Tibial artery (tissue), 4 donors: ENCODE measurements at places on chromosomes 13 and 19.

DNA sequence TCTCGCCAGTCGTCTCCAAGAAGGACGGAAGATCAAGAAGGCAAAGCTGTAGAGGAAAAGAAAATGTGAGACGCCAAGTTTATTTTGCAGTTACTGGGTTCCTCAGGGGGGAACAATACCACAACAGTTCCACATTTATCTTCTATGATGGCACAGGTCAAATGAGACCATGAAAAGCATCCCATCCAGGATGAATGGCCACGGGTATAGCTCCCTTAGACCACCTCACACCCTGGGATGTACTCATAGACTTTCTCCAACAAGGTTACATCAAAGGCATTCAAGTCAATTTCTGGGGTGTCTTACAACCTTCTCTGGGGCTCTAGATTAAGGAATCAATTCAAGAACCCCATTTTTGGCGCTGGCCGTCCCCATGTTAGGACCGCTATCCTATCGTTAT is 4.5 kb downstream of the PEG3 start:
- peaks cover 3% of the 10 kb centered on the region for H3K4me1 ChIP-seq
- no peak overlapping the region for H3K27ac ChIP-seq
- H3K27me3 ChIP-seq: no peaks in the 10 kb centered on the region
- no peaks in the 10 kb centered on the region for H3K36me3 ChIP-seq
- no peak for DNase-seq
- H3K4me3 ChIP-seq: no peak overlapping the region

DNA sequence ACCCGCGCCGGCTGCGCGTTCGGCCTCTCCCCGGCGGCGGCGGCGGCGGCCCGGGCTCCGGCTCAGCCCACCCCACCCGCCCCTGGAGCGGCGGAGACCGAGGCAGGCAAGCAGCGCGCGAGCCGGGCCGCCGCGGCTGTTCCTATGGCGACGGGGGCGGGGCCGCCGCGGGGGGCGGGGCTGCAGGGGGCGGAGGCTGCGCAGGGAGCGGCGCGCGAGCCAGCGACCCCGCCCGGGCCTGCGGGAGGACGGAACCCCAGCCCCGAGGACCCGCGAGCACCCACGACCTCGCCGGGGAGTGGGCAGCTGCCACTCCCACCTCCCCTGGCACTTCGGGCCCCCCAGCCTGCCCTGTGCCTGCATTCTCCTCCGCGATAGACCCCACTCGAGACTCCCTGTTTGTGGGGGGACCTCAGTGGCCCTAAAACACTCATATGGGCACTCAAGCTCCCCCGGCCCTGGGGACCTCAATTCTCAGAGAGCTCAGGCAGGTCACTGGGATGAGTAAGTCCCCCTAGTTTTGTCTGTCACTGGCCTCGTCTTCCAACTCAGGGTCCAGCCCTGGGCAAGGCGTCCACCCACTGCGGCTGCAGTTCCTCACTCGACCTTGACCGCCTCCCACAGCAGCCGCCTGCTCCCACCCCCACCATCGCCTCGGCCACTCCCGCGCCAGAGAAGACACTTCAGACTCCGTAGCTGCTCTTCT is at the start of gene CTXN1:
TSS of gene CTXN1 (minus strand) at position 115 of the 706 bp plus-strand sequence. CDS start 597 bp downstream, outside the sequence.
- H3K27me3 ChIP-seq: peaks cover 4% of the 10 kb centered on the region
- H3K36me3 ChIP-seq: peaks cover 26% of the 10 kb centered on the region
- peak within 1 kb of the TSS; percentile 91 for H3K27ac ChIP-seq
- H3K4me1 ChIP-seq: peaks cover 4% of the 10 kb centered on the region
- DNase-seq: peak; percentile 64

DNA sequence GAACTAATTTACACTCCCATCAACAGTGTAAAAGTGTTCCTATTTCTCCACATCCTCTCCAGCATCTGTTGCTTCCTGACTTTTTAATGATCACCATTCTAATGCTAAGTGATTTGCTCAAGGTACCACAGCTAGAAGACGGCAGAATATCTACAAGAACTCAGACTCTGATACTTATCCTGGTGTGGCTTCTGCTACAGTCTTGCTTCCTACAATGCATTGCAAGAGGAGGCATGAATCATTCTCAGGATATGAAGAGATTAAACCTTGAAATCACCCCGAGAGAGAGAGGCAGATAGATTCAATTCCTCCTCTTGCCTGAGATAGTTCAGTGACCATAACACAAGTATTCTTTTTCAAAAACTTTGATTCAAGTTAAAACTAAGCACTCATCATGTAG is 306.4 kb downstream of the TBC1D4 start:
- no peak for DNase-seq
- H3K27me3 ChIP-seq: no peaks in the 10 kb centered on the region
- no peak overlapping the region for H3K4me3 ChIP-seq
- peaks cover 9% of the 10 kb centered on the region for H3K4me1 ChIP-seq

- no peaks in the 10 kb centered on the region for H3K36me3 ChIP-seq
- H3K4me3 ChIP-seq: no peak overlapping the region
- DNase-seq: no peak
- no peaks in the 10 kb centered on the region for H3K4me1 ChIP-seq
- H3K27ac ChIP-seq: no peak overlapping the region
These were observed 45.5 kb downstream of the C13orf42 start for GRCh38 chr13:51065372-51066090.

DNA sequence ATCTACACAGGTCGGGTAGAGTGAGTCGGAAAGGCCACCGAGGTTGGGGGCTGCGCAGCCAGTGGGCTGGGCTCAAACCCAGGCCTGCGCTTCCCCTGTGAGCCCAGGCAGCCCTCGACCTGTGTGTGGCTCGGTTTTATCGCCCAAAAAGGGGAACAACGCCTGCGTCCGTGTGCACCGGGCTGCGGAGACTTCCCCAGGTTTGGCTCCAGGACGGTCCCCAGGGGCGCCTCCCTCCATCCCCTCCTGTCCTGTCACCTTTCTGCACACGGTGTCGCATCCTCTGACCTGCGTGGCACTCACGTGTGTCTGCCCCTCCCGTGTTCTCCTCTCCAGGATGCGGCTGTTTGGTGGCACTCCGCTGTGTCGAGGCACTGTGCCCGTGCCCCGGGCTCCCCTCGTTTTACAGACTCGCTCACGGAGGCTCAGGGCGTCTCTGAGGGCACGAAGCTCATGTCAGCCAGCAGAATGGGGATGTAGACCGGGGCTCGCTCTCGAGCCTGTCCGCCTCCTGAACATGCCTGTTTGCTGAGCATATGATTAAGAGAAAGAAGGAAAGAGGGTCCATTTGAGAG is 25.9 kb downstream of the MCF2L start:
- peaks cover 64% of the 10 kb centered on the region for H3K27me3 ChIP-seq
- H3K27ac ChIP-seq: no peak overlapping the region
- DNase-seq: no peak
- H3K4me1 ChIP-seq: no peaks in the 10 kb centered on the region
- H3K36me3 ChIP-seq: no peaks in the 10 kb centered on the region
- H3K4me3 ChIP-seq: no peak overlapping the region

DNA sequence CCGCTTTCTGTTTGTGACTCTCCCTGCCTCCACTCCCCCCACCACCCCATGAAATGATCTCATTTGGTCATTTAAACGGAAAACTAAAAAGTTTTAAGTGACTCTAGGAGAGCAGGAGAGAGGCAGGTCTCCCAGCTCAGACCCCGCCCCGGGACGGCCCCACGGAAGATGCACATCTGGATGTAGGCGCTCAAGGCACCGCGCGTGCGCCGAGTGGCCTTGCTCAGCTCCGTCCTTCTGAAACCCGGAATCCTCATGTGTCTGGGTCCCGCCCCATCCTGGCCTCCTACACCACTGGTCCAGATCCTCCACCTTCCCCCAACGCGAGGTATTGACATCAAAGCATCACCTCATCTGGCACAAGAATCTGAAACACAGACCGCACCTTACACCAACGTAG is 15.7 kb upstream of the IGFL1 start:
- H3K36me3 ChIP-seq: no peaks in the 10 kb centered on the region
- no peak overlapping the region for H3K4me3 ChIP-seq
- DNase-seq: no peak
- peaks cover 17% of the 10 kb centered on the region for H3K4me1 ChIP-seq
- H3K27ac ChIP-seq: no peak overlapping the region

GRCh38 chr19:45471931-45472562 is 4.3 kb downstream of the FOSB start:
- H3K27ac ChIP-seq: no peak overlapping the region
- no peak for DNase-seq

DNA sequence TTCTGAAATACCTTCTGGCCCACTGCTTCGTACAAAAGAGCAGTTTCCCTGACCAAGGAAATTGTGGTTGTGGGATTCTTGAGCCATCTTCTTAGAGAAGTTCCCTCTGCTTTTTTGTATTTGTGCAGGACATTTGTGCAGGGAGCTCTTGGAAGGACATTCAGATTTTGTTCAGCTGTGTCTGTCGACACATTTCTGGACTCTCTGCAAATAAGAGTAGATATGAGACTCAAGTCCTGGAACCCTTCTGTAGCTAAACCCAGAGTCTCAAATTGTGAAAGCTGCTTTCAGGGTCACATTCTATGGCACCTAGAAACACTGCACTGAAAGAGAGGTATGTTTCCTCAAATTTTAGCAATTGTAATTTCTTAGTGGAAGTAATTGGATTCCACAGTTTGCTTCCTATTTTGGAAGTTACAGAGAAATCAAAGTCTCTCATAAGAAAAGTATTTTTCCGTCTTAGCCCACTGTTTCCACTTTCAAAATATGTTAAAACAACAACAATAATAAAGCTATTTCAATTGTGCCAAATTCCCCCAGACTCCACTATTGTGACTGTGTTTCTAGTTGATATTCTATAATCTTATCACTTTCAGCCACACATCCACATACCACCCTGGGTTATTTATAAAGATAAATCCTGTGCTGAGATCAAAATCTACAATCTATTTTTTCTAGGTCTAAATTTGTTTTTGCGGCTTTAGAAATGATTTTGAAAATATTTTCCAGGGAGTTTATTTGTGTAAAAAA is 224.0 kb downstream of the COG6 start:
- no peak for DNase-seq
- no peaks in the 10 kb centered on the region for H3K36me3 ChIP-seq
- no peak overlapping the region for H3K4me3 ChIP-seq
